ENCODE measurements at places on chromosomes 6 and 20. TPM values are rescaled to one million over a fixed set of nuclear protein-coding genes. Genes with fewer than 3 reads are reported as not detected.

DNA sequence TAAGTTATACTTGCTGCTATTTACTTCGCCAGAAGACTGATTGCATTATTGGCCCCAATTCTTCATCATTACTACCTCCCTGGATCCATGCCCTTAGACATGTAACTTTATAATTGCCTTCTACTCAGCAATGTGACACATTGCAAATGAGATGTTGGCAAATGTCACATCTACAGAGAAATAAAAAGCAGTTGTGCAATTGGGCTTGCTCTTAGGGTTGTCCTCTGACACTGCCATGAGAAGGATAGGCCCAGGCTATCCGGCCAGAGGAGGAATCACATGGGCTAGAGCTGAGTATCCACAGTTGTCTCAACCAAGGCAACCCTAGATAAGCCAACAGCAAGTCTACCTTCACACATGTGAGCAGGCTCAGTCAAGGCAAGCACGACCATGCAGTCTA, 447.0 kb downstream of the PLCB1 start:
- DNase-seq: no peak

GRCh38 chr20:63682384-63683139, 13.9 kb upstream of the TNFRSF6B start:
- peak; percentile 96 for DNase-seq

GRCh38 chr6:164749221-164750064, 560.0 kb downstream of the C6orf118 start:
- DNase-seq: no peak

- no peak for DNase-seq
Measured at GRCh38 chr20:41551011-41551705, 67.0 kb downstream of the CHD6 start.

- DNase-seq: no peak
Measured at GRCh38 chr6:165181951-165182414, 127.4 kb downstream of the C6orf118 start.

DNA sequence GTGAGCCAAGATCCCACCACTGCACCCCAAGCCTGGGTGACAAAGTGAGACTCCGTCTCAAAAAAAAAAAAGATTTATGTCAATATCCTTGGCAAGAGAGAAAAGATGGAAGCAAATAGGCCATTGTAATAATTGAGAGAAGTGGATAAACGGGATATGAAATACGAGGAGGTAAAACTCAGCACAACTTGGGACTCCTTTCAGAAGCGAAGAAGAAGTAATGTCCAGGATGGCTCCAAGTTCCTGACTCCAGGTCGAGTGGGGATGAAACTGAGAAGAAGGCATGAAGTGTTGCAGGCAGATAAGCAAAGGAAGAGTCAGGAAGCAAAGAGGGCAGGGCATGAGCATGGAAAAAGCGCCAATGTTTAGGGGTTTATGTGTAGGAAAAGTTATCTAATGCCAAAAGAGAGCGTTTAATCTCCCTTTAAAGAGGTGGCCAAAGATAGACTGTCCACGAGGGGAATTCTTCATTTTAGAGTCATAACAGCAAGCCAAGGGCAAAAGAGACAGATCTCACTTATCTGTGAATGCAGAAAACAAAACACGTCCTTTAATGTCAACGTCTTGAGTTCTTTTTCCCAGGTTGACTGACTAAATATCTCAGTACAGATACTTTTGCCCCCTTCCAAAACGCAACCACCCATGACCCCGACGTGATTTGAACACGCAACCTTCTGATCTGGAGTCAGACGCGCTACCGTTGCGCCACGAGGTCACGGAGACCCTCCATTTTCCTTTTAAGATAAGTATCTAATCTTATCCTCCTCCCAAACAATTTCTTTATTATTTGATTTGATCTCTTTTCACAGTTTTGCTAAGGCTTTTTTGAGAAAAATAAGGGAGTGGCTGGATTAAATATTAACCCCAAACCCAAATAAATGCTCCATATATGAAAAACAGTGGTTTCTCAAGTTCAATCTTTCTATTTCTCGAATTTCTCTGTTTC, 46.3 kb upstream of the BTN3A2 start:
- DNase-seq: no peak

DNA sequence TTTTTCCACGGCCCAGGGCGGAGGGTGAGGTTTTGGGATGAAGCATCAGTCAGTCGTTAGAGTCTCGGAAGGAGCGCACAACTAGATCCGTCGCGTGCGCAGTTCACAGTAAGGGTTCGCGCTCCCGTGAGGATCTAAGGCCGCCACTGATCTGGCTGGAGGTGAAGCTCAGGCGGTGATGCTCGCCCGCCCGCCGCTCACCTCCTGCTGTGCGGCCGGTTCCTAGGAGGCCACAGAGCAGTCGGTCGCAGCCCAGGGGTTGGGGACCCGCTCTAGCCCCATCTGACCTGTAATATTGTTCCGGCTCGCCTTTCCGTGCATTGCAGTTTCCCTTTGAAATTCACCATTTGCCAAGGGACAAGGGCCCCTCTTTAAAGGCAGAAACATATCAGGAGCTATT, 244.7 kb downstream of the TFAP2C start:
- DNase-seq: no peak

DNA sequence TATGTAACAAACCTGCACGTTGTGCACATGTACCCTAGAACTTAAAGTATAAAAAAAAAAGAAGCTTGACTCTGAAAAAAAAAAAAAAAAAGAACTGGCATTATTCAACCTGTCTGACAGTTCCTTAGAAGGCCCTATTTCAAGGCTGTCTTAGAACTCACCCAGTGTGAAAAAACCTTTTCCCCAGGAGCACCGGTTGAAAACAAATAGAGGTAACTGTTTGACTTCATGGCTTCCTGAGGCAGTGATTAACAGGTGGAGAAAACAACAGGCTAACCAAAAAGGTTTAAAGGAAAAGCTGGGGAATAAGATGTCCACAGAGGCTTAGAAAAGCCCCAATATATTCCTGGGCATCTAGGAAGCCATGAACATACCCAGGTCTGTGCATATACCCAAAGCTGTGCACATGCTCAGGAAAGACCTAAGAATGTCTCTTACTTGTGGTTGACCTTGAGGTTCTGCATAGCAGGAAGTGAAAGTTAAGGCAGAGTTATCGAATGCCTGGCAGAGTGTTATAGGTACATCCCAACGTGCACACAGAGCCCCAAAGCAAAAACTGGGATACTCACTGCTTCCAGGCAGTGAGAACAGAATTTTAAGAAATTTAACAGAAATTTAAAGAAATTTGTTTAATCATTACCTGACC, 7.0 kb downstream of the UQCC1 start:
- DNase-seq: no peak

- DNase-seq: no peak
Measured at GRCh38 chr20:42706759-42707158, 482.9 kb downstream of the PTPRT start.

GRCh38 chr20:44886828-44887227, 1.3 kb downstream of the YWHAB start:
- no peak for DNase-seq

GRCh38 chr20:50815162-50815989, 20.5 kb downstream of the BCAS4 start:
- no peak for DNase-seq

DNA sequence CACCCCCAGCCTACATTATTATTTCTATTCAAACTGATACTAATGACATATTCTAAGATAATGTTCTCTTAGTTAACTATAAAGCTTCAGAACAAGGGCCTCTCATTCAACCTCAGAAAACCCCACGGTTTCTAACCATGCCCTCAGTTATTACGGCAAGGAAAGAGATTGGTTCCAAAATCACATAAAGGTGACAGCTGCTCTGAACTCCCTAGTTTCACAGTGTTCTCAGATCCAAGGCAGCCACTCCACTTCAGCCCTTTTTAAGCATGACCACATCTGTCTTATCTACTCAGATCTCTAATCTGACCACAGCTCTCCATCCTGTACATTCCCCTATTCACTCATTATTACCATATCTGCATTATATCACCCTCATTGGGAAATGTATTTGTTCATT, 98.8 kb upstream of the CEP85L start:
- DNase-seq: no peak

DNA sequence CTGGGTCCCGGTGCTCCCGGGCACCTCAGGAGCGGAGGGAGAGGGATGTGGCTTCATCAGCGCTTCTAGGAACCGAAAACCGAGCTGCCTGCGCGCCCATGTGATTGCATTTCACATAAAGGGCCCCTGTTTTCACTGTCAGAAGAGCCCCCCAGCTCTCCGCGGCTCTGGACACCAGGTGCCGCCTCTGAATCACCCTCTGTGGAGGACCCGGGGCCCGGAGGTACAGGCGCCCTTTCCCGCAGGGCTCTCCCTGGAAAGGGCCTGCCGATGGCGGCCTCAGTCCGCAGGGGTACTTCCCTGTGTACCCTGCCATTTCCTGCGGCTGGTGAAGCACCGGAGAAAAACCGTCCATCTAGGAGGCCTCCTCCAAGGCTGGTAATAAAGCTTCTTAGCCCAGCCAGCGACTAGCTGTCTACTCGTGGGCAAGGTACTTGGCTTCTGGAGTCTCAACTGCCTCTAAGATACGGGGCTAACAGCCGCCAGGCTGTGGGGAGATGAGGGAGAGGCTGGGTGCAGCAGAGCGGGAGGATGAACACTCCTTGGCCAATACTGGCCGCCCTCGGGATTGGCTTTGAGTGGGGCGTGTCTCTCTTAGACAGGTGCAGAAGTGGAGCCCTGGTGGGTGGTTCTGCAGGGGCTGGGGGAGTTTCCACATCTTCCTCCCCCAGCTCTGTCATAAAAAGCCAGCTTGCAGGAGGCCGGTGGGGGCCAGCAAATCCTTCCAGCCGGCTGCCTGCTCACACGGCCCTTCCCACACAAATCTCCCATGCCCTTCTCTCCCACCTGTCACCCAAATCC, 1.6 kb downstream of the PPP1R16B start:
- no peak for DNase-seq

- no peak for DNase-seq
Measured at GRCh38 chr6:33730611-33731010, 16.1 kb downstream of the IP6K3 start.

- DNase-seq: no peak
Measured at GRCh38 chr6:143414769-143415168, 35.7 kb downstream of the ADAT2 start.

DNA sequence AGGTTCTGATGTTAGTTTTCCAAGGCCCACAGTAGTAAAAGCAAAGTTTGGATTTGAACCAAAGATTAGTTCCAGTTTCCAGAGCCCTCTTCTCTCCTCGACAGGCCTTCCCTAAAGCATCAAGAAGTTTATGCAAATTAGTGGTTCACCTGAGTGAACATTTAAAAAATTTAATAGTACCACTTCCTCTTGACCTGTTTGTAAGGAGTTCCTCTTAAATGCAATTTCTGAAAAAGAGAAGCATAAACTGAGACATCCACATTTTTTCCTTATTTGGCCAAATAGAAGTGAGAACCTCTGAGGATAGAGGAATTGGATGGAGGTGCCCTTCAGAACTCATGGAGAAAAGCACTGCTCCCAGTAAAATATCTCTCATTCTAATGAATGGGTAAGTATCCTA, 1.2 kb upstream of the DSE start:
- no peak for DNase-seq

DNA sequence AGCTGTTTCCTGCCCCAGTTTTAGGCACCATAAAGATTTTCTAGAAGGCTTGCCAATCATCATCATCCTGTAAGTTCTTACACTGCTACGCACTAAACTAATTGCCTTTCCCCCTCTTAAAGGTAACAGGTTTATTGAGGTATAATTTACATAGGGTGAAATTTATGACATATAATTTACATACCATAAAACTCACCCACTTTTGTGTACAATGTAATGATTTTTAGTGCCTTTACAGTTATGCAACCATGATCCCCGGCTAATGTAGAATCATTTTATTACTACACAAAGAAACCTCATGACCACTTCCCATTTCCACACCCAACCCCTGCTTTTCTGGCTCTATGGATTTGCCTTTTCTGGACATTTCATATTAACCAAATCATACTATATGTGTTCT, 21.1 kb downstream of the GCNT2 start:
- DNase-seq: no peak

DNA sequence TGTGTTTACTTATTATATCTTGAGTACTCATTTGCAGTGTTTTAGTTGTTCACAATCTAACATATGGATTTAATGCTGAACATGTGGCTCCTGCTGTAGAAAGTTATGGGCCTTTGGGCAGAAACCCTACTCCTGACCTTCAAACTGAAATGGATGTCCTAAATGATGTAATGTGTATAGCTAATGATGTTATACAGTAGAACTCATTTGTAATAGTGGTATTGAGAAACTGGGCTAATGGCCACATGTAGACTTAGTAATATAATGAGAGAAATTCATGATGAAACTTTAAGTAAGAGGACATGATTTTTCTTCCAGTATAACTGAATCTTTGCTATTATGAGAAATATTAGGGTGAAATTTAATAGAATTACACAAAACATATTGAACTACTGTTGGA, 121.3 kb upstream of the PTPRK start:
- DNase-seq: no peak

DNA sequence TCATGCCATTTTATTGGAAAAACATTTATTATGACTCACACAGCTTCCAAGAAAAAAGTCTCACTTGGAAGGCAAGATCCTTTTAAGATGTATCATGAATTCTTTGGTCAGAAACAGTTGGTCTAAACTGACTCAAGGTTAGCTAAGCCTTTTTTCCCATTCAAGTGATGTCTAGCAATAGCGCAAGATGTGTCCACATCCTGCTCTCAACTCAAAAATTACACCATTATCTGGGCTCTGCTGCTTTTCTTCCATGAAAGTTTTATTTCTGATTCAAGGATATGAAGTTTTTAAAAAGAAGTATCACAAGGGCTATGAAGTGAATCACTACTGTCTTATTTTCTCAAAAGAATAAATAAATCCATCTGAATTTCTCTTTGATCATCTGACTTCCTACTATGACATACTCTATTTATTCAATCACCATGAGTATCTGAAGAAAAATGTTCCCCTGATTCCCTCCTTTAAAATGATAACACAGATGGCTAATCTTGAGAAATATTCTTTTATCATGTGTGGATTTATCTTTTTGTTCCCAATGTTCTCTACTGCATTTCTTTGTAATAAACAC, 139.2 kb downstream of the AHI1 start:
- DNase-seq: no peak

GRCh38 chr6:105194106-105194505, 14.3 kb upstream of the POPDC3 start:
- DNase-seq: no peak

The MUC22 gene
- not detected for total RNA-seq

The DST gene
- total RNA-seq: 33.5 TPM

The ZSWIM1 gene
- 16.1 TPM for total RNA-seq

The GATA5 gene
- 0.13 TPM for total RNA-seq

The GSTA1 gene
- not detected for total RNA-seq

The GPLD1 gene
- total RNA-seq: 0.10 TPM

The MRPS18A gene
- 112 TPM for total RNA-seq

The OTOR gene
- total RNA-seq: not detected

The CCR6 gene
- total RNA-seq: 0.05 TPM

The RAB32 gene
- 5.7 TPM for total RNA-seq

The FAXC gene
- total RNA-seq: not detected

The PHF1 gene
- 30.8 TPM for total RNA-seq

The NRN1 gene
- total RNA-seq: 0.39 TPM

The VWA7 gene
- total RNA-seq: 5.6 TPM
